ENCODE measurements at places on chromosomes 11 and 22. TPM values are rescaled to one million over a fixed set of nuclear protein-coding genes. Genes with fewer than 3 reads are reported as not detected.

DNA sequence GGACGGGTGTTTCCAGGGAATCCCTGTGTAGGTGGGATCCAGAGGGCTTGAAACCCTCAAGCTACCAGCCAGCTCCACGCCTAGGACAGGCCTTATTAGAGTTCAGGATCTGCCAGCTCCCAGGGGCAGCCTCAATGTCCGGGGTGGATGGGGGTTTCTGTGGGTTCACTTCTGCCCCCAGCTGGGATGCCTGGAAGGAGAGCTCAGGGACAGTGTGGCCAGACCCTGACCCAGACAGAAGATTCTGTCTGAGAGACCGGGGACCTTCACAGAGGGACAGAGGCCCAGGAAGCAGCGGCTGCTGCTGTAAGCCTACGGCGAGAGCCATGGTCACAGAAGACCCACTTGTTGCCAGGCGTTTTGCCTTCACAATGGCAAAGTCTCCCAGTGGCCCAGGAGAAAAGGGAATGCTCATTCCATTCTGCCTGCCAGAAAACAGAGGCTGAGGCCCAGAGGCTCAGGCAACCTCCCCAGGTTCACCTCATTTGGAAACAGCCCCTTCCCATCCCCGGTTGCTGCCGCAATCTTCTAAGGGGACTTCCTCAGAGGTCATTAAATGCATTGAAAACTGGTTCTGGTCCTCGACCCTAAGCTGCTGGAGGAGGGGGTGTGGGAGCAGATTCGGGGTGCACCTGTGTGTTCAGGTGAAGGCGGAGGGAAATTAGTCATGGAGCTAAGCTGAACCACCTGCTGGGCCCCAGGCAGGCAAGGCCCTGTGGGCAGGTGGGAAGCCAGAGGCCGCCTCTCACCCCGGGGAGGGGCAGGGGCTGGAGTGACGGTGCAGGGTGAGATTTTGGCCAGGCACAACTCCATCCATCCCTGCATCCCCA, 4.9 kb upstream of the KRTAP5-6 start:
- no peak for DNase-seq

Gene SAMM50
- total RNA-seq, result 47.7 TPM

Gene DENND6B
- 15.2 TPM for total RNA-seq

- DNase-seq, result no peak
Observed at GRCh38 chr11:117303646-117304315, 12.3 kb downstream of the BACE1 start.
